NCI-H2171 treated with DMSO at 0.1 percent for 48 hours (cell line): ENCODE measurements at places on chromosomes 12 and 14.

GRCh38 chr14:87323191-87323590, 669.8 kb downstream of the GALC start:
- no peak for DNase-seq

DNA sequence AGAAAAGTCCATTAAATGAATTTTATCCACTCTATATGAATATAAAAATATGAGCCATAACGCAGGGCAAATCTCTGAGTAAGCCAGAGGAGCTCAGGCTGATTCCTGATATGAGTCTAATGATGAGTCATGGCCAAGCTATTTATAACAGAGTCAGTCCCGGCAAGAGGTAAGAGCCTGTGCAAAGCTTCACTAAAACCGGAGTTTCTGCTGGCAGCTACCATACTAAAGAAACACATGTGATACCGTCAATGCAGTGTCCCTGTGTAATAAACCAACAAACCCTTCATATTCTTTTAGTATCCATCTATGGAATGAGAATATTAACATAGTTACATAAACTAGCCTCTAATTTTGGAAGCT, 319.4 kb downstream of the KCNC2 start:
- peak; percentile 5 for DNase-seq

GRCh38 chr12:102611995-102612394, 131.6 kb upstream of the IGF1 start:
- DNase-seq = no peak

- no peak for DNase-seq
These were observed 436.5 kb downstream of the PCNX1 start for GRCh38 chr14:71343724-71344123.

DNA sequence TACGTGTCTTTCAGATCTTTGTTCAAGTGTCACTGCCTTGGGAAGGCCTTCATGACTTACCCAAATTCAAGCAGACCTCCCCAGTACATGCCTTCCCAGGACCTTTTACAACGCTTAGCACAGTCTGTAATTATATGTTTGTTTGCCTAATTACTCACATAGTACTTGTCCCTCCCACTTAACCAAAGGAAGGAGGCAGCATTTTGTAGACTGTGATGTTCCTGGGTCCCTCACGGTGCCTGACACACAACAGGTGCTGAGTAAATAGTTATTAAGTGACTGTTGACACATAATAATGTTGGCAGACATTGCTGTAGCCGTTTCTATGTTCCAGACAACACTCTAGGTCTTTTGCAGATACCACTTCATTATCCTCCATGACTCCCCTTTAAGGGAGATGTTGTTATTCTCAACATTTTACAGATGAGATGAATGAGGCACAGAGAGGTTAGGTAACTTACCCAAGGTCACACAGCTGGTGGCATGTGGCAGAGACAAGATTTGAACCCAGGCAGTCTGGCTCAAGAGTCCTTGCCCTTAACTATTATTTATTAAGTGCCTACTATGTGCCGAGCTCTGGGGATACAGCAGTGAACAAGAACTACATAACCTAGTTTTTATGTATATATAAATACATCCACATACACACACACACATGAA, 130.7 kb downstream of the PHETA1 start:
- no peak for DNase-seq

DNA sequence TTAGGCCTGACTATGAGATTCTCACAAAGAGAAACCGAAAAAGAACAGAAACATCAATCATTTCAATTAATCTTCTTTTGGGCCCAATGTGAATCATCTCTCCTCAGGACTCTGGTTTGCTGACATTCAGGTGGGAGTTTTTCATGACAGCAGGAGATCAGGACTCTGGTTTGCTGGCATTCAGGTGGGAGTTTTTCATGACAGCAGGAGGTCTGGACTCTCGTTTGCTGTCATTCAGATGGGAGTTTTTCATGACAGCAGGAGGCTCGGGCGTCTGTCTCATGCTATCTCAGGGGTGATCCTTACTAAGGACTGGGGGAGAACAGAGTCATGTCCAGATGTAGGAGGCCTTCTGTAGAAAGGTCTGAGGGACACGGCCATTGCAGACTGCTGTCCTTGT, 40.1 kb upstream of the PARP11 start:
- no peak for DNase-seq

- DNase-seq = no peak
These were observed 13.2 kb downstream of the EIF5 start for GRCh38 chr14:103347091-103347815.

- DNase-seq = no peak
These were observed 981.0 kb downstream of the TMEM121 start for GRCh38 chr14:106507354-106507753.

- no peak for DNase-seq
These were observed 459 bp downstream of the PPFIBP1 start for GRCh38 chr12:27524494-27524835.

DNA sequence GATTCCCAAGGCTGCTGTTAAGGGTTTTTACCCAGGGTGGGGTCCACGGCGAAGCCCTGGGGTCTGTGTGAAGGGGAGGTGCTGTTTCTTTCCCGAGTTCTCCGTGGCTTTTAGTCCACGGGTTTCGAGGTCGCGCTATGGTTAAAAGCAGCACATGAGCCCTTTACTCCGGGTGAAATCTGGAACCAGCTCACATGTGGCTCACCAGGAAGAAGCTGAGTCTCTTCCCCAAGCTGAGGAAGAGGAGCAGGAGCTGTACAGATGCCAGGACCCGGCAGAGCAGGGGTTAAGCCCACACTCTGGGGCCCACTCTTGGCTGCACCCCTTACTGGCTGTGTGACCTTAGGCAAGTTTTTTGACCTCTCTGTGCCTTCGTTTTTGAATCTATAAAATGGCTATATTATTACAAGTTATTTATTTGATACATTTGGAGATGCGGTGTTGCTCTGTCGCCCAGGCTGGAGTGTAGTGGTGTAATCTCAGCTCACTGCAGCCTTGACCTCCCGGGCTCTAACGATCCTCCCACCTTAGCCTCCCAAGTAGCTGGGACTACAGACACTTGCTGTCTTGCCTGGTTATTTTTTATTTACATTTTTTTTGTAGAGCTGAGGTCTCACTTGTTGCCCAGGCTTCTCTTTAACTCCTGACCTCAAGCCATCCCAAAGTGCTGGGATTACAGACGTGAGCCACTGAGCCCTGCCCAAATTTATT, 266.3 kb downstream of the AACS start:
- no peak for DNase-seq

- DNase-seq = no peak
These were observed 38.8 kb upstream of the LRRC10 start for GRCh38 chr12:69649529-69649928.

GRCh38 chr12:4353785-4354208, 25.7 kb downstream of the FGF23 start:
- peak; percentile 63 for DNase-seq

- DNase-seq = peak; percentile 5
These were observed 10.5 kb upstream of the PLBD2 start for GRCh38 chr12:113347892-113348291.

GRCh38 chr14:103684471-103684870, 30.8 kb downstream of the XRCC3 start:
- DNase-seq = no peak

DNA sequence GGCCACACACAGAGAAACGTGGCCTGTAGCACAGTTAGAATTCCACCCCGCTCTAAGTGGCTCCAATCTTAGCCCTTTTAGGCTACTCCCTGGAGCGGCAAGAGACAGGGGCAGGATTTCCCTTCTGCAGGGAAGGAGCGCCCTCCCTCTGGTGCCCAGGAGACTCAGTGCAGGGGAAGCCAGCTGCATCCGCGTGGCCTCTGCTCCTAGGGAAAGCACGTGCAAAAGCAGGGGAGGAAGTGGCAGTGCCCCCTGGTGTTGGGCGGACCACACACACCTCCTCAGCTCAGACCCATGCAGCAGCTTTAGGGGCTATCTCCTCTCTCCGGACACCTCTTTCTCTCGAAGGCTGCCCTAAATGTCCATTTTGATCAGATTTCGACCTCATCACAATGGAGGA, 50.0 kb downstream of the SPRING1 start:
- DNase-seq = peak; percentile 27

- DNase-seq = no peak
These were observed 188.3 kb upstream of the BCL2L14 start for GRCh38 chr12:11882301-11883019.

DNA sequence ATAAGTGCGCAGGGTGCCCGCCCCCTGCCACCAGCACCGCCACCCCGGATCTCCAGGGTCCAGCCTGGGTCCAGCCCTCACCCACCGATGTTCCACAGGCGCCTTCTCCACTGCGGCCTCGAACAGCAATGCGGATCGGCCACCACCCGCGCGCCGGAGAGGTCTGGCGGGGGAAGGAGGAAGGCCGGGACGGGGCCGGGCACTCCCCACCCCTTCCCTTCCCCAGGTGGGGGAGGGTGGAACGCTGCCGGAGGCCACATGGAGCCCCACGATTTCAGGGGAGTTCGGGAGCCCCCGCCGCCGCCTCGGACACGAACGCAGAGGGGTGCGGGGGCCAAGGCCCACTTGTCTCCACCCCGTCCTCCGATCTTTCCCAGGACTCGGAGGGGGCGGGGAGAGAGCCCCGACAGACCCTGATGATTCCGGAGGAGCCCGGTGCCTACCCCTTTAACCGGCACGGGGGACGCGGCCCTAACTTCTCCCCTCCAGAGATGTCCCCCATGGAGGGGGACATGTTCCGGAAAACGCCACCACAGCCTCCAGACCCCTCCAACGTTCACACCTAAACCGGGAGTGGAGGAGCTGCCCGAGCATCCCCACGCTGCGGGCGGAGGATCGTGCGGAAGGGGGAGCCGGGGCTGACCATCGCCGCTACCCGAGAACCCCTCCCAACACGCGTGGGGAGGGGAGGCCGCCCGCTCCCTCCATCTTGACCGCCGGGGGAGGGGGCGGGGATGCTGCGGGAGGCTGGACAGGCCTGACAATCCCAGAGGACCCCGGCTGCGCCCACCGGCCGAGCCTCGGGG, 1.1 kb downstream of the ATXN2 start:
- DNase-seq = no peak

DNA sequence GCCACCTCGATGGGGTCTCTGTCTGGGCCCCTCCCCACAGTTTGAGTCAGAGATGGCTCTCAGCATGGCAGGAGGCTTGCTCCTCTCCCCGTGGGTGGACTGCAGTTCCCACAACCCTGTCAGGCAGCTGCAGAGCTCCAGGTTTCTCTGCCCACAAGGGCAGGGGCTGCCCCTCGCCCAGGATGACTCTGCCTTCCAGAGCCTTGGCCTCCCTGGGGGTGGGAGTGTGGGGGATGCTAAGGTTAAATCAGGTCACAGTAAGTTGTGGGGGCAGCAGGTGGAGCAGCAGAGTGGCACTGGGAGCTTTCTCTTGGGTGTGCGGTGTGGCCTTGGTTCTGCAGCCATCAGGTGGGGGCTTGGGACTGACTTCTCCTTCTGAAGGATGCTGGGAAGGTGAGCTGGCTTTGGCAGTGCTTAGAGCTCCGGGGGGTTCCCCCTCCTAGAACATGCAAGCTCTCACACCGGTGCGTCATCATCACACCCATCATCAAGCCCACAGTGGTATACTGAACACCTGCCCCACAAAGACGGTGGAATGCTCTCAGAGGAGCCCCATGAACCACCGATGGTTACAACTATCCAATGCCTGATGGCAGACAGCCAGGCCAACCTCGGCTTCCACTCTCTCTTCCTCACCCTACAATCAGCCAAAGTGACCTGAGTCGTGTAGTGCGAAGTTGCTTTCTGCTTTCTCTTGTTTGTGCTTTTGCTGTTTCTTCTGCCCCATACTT, 39.7 kb downstream of the ERH start:
- no peak for DNase-seq

GRCh38 chr12:103785243-103786031, 55.6 kb downstream of the NT5DC3 start:
- DNase-seq = no peak

- peak; percentile 73 for DNase-seq
These were observed 220.2 kb downstream of the SLC41A2 start for GRCh38 chr12:104737791-104738301.

DNA sequence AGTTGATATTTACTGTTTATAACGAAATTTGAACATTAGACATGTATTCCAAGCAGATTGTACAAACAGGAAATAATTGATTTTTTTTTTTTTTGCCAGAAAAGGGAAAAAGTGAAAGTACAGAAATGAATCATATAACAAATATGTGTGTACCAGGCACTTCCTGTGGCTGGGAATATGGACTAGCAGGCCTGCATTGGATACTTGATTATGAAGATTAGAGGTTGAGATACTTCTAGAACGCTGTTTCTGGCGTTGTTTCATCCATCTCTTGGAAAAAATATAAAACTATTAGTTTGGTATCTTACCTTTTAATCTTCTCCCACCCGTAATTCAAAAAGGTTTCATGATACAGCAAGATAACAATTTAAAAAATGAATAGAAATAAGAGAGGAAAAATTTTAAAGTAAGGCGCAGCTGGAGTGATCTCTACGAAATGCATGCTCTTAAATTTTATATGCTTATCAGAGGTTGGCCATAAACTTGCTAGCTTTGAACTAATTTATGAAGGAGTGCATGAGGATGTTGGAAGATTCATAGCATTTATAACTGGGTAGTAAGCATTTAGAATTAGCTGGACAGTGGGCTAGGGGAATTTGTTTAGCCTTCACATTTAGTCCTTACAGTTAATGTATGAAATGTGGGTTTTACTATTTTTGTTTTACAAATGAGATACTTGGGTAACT, 90.8 kb downstream of the AEBP2 start:
- no peak for DNase-seq

- DNase-seq = no peak
These were observed 193.9 kb downstream of the BCAT1 start for GRCh38 chr12:24754690-24755638.

- DNase-seq = no peak
These were observed 17.4 kb downstream of the NPC2 start for GRCh38 chr14:74475678-74476077.

DNA sequence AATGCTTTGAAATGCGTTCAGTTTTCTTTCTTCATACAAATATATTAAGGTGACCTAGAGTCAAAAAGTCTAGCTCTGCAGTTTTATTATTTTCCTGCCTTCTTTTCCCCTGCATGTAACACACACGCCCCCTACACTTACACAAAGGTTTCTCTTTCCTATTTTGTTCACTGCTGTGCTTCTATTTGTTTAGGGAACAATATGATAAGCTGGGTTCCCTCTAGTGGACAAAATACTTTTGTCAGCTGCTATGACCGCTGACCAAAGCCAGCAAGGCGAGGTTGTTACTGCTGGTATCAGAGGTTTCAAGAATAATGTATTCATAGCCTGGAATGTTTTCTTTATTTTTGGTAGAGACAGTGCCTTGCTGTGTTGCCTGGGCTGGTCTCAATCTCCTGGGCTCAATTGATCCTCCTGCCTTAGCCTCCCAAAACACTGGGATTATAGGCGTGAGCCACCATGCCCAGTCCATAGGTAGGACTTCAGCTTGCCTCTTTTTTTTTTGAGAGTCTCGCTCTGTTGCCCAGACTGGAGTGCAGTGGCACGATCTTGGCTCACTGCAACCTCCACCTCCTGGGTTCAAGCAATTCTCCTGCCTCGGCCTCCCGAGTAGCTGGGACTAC, 33.4 kb downstream of the FNTB start:
- peak; percentile 36 for DNase-seq
